ENCODE measurements at places on chromosomes 6 and 20. TPM values are rescaled to one million over a fixed set of nuclear protein-coding genes. Genes with fewer than 3 reads are reported as not detected.
A peak's percentile ranks its signal among the peaks of the same experiment; 100 is the strongest.

The ENPP4 gene
- 18.5 TPM for total RNA-seq

The GMEB2 gene
- 12.8 TPM for total RNA-seq

- no peak for DNase-seq
These were observed 17.8 kb downstream of the BNIP5 start for GRCh38 chr6:36318690-36319435.

- DNase-seq, result no peak
These were observed 3.1 kb upstream of the CCDC167 start for GRCh38 chr6:37502703-37503291.

DNA sequence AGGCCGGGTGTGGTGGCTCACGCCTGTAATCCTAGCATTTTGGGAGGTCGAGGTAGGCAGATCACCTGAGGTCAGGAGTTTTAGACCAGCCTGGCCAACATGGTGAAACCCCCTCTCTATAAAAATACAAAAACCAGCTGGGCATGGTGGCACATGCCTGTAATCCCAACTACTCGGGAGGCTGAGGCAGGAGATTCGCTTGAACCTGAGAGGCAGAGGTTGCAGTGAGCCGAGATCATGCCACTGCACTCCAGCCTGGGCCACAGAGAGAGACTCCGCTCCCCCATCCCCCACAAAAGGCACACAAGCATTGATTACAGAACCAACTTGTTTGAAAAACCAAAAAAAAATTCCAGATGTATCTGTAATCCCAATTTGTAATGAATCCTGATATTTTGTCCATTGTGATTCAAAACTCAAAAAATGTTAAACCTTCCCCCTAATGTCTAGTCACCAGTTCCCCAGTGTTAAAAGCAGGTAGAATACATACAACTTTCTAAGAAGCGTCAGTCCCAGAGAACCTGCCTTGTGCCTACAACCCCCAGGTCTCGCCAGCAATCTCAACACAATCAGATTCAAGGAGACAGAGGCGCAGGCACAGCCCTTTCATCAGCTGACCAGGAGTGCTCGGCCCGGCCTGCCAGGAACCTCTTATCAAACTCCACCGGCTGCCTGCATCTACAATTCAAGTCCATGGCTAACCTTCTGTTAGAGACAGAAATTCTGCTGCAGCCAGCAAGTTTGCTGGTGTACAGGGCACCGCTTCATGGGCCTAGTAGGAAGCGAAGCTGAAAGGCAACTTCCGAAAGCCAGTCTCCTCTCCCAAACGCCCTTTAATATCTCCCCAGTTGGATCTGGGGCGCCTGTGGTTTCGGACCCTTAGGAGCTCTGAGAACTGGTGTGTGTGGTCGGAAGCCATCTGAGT, 2.1 kb downstream of the EZR start:
- DNase-seq, result peak; percentile 76

DNA sequence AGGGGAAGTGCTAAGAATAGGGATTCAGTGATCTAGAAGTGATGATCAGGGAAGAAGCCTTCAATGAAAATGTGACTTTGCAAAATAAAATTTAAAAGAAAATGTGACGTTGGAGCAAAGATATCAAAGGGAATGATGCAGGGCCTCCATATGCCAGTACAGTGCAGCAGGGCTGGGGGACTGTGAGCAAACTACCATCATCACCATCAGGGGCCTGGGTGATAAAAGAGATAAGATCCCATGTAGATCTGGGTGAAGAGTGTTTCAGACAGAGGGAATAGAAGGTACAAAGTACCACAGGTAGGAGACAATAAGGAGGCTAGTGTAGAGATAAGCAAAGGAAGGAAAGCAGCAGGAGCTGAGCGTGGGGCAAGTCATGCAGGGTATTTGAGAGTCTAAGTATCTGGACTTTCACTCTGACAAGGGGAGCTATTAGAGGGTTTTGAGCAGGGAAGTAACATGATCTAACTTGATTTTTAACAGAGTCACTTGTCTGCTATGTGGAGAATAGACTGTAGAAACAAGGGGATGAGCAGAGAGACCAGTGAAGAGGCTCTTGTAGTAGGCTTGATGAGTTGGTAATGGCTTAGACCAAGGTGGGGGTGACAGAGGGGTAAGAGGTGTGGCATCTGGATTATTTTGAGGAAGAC, 295.6 kb downstream of the ZFAND3 start:
- DNase-seq, result no peak

DNA sequence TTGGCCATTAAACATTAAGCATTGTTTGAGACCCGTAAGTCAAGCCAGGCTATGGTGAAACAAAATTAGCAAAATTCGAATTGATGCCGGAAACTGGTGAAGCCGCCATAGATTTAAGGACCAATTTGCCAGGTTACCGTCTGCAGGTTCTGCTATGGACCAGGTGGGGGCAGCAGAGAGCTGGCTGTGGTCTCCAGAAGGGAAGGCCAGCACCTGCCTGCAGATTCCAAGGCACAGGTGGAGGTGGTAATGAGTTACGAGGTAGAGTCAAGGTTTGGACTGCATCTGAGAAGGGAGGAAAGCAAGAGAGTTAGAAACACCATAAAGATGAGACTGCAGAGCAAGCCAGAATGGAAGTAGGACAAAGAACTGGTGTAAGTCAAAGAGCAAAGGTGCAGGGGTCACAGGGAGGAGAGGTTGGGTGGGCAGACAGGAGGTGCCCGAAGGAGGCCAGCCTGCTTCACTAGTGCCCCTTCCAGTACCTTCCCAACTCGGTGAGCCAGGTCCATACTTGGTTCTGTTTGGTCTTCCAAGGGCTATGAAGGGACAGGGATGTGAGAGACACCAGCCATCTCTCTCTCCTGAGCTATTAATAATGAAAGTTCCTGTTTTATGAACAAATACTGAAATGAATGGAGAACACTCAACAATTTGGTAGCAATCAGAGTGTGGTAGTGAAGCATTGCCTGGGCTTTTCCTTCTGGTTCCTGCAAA, 131.6 kb upstream of the ESR1 start:
- no peak for DNase-seq

DNA sequence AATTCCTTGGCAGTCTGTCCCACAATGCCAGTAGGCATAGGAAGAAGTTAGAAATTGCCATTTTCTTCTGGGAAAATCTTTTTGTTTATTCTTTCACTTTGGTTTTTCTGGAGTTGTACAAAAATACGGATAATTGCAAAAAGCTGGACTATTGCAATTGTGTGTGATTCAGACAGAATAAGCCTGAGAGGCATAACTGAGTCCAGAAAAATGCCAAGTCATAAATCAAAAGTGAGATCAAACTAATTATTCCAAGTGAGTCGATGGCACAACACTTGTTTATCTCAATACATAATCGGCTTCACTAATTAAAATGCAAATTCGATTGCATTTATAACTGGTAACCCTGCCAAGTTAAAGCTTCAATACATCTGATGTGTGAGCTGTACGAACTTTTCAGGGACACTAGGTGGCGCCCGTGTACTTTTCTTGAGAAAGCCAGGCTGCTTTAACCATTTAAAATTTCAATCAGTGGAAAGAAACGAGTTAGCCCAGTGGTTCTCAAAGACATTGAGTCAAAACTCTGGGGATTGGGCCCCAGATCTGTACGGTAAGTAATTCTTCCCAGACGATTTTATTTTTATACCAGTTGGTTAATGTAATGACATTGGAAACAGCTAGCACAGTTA, 102.6 kb downstream of the LAMP5 start:
- no peak for DNase-seq

DNA sequence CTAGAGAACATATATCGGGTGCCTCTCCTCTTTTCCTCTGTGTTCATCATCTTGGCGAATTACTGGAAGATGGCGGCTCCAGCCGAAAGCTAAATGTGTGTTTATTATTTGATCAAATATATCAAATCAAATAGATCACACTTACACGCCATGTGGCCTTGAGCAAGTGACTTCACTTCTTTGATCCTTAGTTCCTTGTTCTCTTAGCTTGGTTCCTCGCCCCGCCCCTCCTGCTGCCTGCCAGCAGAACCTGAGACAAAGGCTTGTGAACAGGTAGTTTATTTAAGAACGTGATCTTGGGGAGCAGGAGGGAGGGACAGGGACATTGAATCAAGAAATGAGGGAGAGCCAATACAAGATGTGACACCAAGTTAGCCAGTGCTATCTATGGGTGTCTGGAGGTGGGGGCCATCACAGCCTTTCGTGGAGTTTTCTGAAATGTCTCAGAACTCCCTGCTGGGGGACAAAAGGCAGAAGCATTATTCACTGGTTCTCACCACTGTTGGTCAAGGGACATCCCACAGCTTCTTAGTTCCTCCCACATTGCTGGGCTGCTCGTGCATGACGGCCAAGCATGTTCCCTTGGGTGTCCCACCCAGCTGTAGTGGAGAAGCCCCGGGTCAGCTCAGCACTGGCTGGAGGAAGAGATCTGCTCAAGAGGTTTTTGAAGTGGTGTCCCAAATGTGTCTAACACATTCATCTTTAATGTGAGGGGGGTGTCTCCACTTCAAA, 44.9 kb upstream of the RNF24 start:
- peak; percentile 85 for DNase-seq

The KIF25 gene
- 1.1 TPM for total RNA-seq

The OPRM1 gene
- 0.57 TPM for total RNA-seq

- no peak for DNase-seq
These were observed 18.2 kb downstream of the FERMT1 start for GRCh38 chr20:6104493-6105188.

The PRSS35 gene
- not detected for total RNA-seq

GRCh38 chr6:166257911-166258318, 50.3 kb downstream of the PRR18 start:
- no peak for DNase-seq

DNA sequence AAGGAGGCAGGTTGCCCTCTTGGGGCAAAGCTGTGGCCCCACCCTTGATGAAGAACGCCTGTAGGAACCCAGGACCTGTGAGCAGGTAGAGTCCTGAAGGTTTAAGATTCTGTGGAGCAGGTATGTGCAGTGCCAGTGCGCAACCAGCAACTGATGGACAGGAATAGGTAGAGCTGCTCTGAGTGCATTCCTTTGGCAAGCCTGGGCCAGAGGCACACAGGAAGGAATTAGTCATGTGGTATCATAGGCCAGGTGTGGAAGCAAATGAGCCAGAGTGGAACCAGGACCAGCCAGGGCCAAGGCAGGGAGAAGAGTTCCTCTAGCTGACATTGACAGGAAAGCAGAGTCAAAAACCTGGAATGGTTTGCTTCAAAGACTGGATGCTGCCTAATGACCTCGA, 1.4 kb upstream of the KHDC1 start:
- no peak for DNase-seq

The LY6G6C gene
- total RNA-seq, result not detected

GRCh38 chr6:48213076-48213788, 102.2 kb upstream of the PTCHD4 start:
- no peak for DNase-seq

GRCh38 chr6:154447954-154448353, 62.5 kb downstream of the CNKSR3 start:
- no peak for DNase-seq

All from mucosa of descending colon (tissue), 3 donors.